ENCODE measurements at places on chromosomes 4 and X.

DNA sequence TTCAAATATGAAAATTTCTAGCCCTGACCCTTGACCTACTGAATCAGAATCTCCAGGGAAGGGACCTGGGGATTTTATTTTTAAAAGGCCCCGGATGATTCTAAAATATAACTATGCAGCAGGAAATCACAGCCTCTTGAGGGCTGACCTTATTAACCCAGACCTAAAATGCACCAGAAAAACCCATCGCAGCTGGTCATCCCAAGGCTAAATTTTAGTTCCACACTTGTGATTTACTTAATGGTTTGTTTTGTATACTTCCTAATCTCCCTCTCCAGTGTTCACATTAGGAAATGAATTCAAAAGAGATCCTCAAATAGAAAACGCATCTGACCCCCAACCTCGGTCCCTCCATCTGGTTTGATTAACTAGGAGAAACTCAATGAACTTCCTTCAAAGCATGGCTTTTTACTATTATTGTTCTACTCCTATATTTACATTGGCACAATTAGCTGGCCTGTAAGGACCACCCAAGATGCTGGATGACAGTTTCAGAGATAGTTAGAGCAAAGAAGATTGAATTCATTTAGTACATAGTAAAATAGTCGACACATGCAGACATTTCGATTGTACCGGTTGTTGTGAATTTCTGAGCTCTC lies 147.8 kb upstream of the MED14 start:
- DNase-seq, result no peak

GRCh38 chr4:169122422-169122821 lies 112.4 kb upstream of the CBR4 start:
- no peak for DNase-seq

- no peak for DNase-seq
Measured at GRCh38 chr4:41713768-41714167, 34.8 kb downstream of the PHOX2B start.

DNA sequence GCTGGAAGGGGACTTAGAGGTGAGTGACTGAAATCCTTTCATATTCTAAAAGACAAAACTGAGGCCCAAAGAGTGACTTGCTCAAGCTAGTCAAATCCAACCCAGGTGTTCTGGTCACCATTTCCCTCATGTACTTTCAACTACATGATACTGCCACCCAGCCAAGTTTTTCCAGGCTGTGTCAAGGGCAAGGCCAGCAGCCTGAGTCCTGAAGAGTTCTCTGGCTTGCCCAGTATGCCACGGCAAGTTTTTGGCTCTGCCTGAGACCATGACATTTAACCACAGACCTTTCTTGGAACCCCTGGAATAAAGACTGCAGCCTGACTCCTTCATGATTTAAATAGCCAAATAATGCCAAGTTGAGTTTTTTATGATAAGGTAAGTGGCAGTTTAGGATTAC lies 10.7 kb upstream of the TMEM164 start:
- no peak for DNase-seq

DNA sequence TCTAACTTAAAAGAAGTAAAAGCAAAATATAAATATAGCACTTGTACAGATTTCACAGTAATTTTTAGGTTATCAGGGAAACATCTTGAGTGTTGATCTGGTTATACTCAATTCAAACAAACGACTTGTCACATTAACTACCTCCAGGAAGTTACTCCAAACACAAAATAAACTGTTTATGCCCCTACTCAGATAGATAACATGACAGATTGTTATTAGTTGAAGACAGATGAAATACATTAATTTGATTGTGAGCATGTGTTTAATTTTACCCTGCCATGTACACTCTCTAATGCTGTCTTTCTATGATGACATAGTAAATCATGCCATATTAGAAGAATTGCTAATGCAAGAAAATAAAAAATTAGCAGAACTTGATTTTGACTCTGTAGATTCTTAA lies 88.0 kb downstream of the RAB28 start:
- no peak for DNase-seq

GRCh38 chrX:105136786-105137185 lies 83.7 kb downstream of the TEX13A start:
- peak; percentile 16 for DNase-seq

DNA sequence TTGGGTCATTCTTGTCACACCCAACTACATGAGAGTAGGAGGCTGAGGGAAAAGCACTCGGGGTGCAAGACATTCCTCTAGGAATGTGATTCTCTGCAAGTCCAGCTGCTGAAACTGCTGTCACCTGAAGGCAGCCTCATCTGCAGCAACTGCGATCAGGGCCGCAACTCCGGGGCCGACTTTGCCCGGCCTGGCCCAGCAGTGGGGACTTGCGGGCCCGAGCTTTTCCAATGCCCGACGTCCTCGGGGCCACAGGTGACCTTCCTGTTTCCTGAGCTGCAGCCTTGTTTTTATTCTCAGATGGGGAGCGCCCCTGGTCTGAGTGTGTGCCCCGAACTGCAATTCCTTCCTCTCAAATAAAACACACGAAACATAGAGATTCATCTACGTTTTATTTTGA lies 104.7 kb upstream of the NKX1-1 start:
- DNase-seq, result no peak

All from mesendoderm (in vitro differentiated cells).